ENCODE measurements at places on chromosomes 16 and 17.

DNA sequence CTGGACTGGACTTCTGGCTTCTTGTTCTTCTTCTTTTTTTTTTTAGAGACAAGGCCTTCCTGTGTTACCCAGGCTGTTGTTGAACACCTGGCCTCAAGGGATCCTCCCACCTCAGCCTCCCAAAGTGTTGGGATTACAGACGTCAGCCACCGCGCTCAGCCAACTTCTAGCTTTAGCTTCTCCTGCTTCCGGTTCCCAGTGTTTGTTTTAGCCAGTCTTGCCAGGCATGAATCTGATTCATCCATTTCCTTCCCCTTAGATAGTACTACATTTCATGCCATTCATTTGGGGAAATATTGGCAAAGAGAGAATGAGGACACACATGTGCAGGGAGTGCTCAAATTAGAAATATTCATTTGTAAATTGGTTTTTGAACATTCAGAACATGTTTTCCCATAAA, 12.1 kb upstream of the NDUFAB1 start:
- no peak for DNase-seq

DNA sequence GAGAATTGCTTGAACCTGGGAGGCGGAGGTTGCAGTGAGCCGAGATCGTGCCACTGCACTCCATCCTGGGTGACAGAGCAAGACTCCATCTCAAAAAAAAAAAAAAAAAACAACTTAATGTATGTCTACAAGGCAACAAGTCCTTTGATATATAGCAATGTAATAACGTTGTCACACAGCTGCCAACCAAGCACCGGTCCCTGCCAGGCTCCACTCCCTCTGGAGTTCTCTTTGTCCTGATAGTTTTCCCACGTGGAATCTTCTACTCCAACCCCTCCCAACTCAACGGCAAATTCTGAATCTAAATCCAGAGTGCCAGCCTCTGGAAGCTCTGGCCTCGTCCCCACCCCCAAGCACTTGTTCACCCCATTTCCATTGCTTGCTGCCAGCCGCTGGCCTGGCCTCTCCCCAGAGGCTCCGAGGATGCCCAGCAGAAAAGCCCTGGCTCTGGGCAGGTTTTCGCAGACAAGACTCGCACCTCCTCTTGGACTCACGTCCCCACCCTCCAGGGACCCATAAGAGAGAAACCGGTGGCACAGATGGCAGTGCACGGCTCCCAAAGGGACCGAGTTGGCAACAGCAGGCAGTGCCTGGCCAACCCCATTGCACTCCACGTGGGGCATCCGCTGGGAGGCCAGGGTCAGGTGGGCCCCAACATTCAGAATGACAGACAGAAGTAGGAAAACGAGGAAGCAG, 15.9 kb upstream of the CBX2 start:
- DNase-seq = no peak

DNA sequence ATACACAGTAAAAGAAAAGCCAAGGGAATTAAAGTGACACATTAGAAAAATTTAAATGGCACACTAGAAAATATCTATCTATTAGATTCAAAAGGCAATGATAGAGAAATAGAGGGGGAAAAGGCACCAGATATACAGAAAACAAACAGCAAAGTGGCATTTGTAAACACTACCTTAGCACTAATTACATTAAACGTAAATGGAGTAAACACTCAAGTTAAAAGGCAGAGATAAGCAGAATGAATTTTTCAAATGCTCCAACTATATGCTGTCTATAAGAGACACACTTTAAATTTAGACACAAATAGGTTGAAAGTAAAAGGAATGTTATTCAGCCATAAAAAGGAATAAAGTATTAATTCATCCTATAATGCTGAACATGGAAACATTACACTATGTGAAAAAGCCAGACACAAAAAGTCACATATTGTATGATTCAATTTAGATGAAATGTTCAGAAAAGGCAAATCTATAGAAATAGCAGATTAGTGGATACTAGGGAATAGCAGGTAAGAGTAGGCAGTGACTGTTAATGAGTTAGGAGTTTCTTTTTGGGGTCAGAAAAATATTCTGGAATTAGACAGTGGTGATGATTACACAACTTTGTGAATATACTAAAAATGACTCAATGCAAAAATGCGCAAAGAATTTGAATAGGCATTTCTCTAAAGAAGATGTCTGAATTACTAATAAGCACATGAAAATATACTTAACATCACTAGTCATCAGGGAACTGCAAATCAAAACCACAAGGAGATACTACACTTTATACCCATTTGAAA, 92.4 kb downstream of the BRIP1 start:
- DNase-seq = no peak

- no peak for DNase-seq
Measured at GRCh38 chr17:2681650-2682049, 29.9 kb downstream of the CLUH start.

DNA sequence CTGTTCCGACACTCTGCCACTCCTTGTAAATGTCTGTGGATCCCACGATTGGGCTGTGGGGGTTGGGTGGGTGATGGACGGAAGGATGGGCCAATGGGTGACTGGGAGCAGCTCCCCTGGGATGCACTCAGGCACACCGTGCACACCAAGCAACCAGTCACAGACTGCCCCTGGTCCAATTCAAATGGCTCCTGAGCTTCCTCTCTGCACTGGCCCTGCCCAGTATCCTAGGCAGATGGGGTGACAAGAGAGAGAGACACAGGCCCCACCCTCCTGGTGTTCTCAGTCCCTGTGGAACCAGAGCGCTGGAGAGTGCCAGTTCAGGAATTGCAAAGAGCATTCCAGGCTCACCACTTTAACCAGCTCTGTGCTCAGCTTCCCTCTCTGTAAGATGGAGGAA, 32.8 kb downstream of the BEAN1 start:
- no peak for DNase-seq

DNA sequence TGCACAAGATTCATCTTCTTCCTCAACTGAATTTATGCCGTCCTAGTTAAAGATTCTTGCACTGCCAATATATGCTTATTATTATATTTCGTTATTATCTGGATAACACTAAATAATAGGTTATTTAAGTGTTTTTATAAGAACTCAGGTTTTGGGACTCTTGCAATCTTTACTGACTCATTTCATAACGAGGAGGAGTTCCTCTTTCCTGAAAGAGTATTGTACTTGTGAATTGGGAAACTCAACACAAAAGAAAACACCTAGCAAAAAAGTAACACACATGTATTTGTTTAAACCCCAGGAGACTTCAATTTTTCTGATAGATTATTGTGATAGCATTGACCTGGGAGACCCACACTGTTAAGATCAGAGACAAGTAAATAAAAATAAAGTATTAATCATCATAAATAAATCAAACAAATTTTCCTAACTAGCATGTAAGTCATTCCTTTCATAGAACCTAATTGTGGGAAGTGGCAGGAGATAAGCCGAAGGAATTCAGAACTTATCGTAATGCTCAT, 505.8 kb downstream of the KCNJ2 start:
- no peak for DNase-seq

DNA sequence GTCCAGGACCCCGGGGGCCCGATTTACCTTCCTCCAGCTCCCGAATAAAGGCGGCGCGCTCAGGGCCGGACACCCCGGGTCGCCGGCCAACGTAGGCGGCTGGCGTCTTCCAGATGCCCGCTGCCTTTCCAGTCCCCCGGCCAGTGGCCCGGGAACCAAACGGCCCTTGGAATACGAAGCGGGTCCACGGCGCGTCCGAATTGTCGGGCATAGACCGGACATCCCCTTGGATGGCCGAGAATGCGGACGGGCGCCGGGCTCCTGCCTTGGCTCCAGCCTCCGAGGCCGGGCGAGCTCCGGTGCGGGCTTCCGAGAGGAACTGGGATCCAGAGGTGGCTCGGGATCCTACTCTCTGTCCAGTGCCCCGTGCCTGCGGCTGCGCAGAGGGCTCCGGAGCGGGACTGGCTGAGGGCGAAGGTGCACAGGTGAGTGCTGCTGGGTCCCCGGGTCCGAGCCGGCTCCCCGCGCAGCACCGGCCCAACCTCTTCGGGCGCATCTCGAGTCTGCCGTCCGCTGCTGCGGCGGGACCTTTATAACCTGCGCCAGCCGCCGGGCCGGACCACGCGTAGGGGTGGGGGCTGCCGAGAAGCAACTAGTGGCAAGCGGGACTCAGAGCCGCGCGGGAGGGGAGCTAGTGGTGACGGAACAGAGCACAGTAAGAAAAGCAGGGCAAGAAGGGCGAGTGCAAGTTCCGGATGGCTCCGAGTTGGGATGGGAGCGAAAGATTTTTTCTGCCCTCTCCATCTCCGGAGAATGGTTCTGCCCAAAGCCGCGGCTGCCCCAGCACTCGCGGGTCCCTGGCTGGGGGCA, at the start of gene HAP1:
TSS of gene HAP1 (minus strand) at position 505 of the 810 bp plus-strand sequence. CDS start at position 496, 9 bp downstream.
- DNase-seq = no peak

GRCh38 chr17:68452724-68453290, 4.5 kb downstream of the WIPI1 start:
- no peak for DNase-seq

GRCh38 chr17:49459401-49459984, 35.6 kb upstream of the NGFR start:
- DNase-seq = no peak

DNA sequence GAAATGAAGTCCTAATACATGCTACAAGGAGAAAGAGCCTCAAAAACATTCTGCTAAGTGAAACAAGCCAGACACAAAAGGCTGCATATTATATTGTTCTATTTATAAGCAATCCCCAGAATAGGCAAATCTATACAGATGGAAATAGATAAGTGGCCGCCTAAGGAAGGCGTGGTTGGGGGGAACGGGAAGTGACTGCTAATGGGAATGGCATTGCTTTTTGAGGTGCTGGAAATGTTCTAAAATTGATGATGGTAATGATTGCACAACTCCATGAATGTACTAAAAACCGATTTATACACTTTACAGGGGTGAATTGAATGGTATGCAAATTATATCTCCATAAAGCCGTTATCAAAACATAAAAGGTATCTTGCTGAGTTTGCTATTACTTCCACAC, 67.7 kb downstream of the GAS7 start:
- no peak for DNase-seq

DNA sequence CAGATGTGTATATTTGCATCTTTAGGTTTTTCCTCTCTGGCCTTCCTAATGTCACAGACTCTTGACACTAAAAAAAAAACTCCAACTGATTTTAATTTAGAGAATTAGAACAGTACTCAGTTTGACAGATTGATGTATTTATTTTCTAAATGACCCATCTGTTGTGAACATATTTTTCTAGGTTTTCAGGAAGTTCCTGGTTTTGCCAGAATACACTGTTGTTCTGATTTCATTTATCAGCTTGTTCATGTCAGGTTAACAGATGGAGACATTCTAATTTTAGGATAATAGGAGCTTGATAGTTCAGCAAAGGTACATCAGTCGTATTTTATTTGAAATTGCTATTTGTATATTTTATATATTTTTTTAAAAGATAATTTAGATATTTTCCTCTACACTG, 133.4 kb downstream of the TANC2 start:
- no peak for DNase-seq

DNA sequence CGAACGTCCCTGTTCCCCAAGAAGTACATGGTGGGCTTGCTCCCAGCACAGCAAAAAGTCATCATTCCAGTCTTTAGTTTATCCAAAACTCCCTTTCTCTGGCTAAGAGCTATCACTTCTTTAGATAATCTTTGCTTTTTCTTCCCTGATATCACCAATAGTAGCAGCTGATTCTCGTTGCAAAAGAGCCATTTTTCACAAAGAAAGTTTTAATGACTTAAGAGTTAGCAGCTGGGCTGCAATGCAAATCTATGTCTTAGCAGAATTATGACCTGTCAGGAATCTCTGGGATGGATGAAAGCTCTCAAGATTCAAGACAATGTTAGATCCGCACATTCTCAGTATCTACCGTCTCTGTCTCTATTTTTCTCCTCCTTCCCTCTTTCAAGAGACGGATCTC, 53.8 kb downstream of the NXN start:
- no peak for DNase-seq

DNA sequence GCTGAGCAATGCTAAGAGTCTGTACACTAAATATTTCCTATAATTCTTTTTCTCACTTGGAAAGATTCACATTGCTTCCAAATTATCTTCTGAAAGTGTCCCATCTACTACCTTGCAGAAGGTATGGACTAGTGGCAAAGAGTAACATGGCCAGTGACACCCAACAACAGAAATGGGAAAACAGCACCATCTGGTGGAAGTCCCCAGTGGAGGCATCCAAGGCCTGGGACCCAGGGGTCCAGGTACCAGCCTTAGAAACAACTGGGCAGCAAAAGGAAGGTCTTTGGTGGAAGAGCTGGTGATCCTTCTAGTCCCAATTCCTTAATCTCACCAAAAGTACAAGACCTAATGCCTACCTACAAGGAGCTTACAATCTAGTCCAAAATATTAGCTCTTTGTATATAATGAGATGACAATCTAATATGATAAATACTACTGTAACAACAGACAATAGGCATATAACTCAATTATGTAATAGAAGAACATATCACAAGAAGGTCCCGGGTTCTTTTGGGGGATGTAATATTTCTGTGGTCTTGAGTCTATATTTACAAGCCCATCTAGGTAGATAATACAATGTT, 55.3 kb downstream of the SKAP1 start:
- no peak for DNase-seq

DNA sequence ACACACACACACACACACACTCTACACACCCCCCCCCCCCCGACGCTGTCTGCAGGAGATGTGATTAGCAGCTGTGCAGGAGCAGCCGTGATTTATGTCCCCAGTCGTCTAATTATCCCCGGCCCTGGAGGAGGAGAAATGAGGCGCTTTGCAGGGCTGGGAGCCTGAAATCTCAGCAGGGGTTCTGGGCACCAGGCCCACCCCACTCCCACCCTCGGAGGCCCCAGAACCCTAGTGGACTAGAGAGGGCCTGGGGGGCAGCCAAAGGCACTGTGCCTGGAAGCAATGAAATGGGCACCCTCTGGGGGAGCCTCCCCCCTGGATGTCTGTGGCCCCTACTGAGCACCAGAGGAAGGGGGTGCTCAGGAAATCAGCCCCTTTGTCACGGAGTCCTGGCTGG, 134.2 kb upstream of the CIBAR2 start:
- no peak for DNase-seq

- DNase-seq = no peak
Measured at GRCh38 chr16:55825115-55825728, 7.7 kb downstream of the CES1 start.

DNA sequence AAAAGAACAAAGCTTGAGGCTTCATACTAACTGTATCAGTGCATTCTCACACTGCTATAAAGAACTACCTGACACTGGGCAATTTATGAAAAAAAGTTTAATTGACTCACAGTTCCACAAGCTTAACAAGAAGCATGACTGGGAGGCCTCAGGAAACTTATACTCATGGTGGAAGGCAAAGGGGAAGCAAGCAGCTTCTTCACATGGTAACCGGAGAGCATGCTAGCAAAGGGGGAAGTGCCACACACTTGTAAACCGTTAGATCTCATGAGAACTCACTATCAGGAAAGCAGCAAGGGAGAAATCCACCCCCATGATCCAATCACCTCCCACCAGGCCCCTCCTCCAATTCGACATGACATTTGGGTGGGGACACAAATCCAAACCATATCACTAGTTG, 25.3 kb downstream of the CTRB2 start:
- DNase-seq = no peak

All from activated CD4-positive, alpha-beta T cell treated with anti-CD3 and anti-CD28 coated beads for 4 hours (primary cell).